ENCODE measurements at places on chromosomes 16 and 17.

GRCh38 chr16:66774981-66775380 is 23.6 kb upstream of the DYNC1LI2 start:
- no peak for DNase-seq

DNA sequence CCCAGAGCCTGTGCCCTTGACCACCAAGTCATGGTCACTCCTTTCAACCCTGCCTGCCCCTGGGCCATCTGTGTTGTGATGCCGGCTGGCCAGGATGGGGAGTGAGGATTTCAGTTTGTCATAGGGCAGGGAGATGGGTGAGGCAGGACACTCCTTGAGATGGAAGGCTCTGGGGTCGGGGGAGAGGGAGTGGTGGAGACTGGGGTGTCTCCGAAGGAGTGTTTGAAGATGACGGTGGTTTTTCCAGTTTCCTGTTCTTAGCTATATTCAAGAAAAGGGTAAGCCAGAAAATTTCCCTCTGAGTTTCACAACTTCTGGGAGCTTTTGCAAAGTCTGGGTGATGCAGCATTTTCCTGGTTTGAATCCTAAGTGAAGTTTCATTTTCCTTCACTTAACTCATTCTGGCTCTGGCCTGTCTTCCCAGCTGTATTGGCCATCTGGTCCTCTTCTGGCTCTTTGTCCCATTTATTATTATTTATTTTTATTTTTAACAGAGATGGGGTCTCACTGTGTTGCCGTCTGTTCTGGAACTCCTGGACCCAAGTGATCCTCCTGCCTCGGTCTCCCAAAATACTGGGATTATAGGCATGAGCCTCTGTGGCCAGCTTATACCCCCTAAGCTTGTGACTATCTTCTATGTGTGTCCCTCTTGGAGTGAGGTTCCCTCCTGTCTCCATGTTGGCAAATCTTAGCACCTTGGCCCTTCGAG is 27.7 kb downstream of the ABCC1 start:
- no peak for DNase-seq

DNA sequence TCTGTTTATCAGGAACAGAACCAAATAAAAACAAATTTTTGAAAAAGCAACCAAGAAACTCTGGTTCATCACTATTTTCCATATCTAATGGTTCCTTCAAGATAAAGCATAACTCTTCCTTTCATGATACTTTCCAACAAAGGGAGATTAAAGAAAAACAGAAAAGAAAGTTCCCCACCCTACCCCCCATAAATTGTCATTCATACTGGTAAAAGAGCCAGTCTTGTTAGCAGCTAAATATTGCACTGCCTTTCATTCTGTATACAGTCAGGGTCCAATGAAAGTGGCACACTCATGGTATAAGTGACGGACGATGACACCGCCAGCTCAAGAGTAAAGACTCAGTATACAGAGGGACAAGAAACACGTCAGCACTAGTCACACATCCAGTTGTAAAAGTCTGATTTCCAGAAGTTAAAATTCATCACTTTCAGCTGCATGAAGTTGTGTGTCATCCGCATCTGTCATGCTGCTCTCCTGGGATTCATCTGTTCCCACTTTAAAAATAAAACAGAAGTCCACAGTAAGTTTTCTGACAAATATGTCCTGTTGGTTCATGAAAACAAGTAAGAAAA is 68.5 kb downstream of the CDC27 start:
- DNase-seq: no peak

GRCh38 chr17:73952480-73953205 is 250.8 kb upstream of the RPL38 start:
- DNase-seq: peak; percentile 30

DNA sequence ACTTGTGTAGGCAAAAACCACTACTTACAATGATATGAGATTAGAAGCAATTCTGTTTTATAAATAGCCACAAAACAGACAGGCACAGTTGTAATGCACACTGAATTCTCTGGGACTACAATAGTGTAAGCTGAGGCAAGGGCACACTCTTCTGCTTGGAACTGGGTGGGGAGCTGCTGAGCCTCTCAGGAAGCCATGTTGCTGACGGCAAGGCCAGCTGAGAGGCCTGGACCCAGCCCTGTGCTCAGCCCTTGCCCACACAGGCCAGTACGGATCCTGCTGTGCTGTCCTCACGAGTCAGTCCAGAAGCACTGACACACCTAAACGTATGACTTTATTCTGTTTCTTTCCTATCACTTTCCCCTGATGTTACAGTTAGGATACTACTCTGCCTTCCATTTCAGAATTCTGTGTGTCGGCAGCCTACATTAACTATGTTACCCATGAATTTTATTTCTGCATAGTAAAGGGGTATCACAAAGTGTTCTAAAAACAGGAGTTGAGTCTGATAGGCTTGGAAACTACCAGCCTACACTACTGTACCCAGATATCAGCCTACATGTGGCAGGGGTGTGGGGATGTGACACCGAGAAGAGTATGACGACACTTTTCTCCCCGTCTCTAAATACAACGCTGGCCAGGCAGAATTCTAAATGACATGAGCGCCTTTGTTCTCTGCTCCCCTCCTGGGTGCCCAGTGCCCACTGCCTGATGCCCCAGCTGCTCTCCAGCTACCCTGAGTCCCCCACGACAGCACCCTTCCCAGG is 41.1 kb upstream of the FAAP100 start:
- DNase-seq: no peak

DNA sequence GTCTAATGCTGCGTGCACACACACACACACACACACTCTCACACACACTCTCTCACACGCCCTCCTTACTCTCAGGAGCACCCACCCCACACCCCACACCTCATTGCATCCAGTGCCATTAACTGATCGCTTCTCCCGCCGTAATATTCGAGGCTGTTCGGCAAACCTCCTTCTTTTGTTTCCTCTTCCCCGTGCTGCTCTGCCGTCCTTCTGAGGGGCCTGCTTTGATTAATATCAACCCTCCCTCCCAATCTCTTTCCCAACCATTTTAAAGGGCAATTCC is 156.2 kb upstream of the TNRC6C start:
- DNase-seq: no peak

DNA sequence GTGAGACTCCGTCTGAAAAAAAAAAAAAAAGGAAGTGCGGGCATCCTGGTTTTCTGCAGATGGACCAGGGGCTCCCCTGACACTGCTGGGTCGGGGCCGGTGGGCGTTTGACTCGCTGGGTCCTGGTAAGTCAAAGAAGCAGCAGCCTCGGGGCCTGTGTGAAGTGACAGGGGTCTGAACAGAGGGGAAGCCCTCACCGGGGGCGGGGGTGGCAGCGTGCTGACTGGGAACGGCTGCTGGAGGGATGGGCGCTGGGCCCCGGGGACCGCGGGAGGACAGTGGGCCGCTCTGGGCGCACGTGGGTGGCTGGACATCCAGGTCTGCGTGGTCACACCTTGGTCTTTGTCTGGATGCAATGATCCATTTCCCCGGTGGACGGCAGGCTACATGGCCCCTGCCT is 8.2 kb downstream of the GALNS start:
- no peak for DNase-seq

GRCh38 chr17:47611372-47612350 is 38.1 kb upstream of the KPNB1 start:
- DNase-seq: no peak

DNA sequence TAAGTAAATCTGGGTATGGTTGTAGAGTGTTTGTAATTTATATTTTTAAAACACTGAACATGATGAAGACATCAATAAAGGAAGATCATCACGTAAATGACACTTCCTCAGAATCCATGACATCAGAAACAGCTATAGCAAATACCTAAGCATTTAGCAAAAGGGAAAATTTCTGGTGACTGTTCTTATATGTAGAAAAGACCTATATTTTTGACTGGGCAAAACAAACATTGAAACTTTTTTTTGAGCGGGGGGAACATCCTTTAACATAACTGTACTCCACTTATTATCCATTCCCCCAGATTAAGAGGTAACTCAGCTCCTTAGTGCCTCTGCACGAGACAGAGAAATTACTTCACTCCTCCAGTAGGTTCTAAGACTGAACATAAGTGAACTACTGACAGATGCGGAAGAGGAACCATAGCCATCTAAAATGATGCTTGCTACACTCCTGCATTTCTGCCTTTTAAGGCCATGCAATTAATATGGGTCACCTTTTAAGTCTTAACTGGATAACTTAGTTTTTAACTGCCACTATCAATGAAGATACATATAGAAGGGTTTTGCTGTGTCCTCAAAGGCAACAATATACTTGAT is 9.4 kb downstream of the CRYBA1 start:
- DNase-seq: no peak

DNA sequence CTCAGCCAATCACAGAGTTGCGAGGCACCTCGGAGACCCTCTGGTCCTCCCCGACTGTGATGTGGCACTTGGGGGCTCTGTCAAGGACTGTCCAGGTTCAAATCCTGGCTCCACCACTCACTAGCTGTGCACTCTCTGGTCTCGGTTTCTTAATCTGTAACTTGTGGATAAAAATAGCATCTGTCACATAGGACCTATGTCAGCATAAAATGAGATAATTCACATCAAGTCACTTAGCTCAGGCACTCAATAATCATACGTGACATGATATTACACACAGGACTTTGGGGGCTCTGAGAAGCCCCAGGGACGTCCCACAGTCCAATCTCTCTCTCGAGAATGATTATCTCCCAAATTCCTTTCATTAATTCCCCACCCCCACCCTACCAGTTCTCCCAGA is 166.4 kb downstream of the COPRS start:
- no peak for DNase-seq

DNA sequence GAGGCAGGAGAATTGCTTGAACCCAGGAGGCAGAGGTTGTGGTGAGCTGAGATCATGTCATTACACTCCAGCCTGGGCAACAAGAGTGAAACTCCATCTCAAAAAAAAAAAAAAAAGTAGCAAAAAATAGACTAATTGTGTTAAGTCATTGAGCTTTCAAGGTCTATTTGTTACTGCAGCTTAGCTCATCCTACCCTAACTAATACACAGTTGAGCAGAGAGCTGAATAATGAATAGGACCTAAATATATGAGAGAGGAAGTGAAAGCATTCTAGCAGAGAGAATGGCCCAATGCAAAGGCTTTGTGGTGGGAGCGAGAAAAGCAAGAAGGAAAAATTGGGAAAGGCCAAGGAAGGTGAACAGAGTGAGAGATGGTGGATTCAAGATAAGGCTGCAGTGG is 128.3 kb downstream of the AXIN2 start:
- DNase-seq: no peak

DNA sequence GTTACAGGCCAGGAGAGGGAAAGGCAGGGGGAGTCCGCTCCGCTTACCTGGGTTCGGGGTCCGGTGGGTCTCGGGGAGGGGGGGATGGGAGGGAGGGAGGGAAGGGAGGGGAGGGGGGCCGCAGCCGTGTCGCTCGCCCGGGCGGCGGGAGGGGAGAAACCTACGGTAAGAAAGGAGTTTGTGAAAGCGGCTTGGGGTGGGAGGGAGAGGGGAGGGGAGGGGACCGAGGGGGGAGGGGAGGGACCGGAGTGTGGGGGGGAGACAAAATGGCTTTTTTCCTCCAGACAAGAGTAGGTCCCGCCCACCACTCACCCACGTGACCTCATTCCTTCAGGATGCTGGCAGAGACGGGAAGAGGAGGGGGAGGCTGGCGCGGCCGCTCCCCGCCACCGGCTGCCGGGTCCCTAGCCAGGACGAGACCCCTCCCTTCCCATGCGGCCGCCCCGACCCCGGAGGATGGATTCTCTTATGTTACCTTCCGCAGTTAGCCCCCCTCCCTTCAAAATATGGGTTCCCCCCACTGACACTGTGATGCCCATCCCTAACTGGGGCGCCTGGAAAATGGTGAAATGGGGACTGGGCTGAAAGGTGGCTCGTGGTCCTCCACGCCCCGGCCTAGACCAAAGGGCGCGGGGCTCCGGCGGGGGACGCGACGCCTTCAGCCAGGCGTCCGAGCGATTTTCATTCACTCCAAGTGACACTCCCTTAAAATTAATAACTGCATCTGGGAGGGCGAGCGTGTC is at the start of gene PCGF2:
TSS of gene PCGF2 (minus strand) at position 188 of the 743 bp plus-strand sequence. CDS start 7,934 bp downstream, outside the sequence.
- DNase-seq: no peak

DNA sequence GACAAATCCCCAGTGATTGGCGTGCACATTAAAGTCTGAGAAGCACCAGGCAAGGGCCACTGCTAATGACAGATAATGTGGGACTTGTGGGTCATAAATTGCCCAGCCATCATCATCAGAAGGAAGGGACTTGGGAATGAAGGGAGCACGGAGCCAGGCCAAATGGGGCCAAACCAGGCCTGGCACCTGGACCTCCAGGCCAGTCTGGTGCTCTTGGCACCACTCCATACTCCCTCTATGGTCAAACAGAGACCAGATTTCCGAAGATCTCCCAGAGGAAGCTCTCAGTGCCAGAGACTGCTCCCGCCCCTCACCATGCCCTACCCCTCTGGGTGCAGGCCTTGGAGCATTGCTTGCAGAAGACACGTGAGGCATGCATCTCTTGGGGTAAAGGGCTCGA is 142.2 kb downstream of the CCDC182 start:
- DNase-seq: no peak

- no peak for DNase-seq
These were observed 2.7 kb upstream of the LIMD2 start for GRCh38 chr17:63702721-63703015.

DNA sequence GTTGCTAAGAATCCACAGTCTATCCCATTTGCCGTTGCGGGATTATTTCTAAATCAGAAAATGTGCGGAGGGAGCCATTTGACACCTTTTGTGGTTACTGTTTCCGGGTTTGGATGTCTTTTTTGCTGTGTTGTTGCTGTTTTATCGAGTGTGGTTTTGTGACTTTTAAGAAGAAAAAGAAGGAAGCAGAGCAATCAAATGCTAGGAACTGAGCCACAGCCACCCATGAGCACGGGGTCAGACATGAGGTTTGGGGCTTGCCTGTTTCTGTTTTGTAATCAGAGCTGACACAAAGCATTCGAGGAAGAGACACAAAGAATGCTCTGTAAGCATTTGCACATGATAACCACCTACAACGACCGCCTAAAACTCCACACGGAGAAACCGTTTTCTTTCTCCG is 53.1 kb upstream of the CHMP6 start:
- no peak for DNase-seq

DNA sequence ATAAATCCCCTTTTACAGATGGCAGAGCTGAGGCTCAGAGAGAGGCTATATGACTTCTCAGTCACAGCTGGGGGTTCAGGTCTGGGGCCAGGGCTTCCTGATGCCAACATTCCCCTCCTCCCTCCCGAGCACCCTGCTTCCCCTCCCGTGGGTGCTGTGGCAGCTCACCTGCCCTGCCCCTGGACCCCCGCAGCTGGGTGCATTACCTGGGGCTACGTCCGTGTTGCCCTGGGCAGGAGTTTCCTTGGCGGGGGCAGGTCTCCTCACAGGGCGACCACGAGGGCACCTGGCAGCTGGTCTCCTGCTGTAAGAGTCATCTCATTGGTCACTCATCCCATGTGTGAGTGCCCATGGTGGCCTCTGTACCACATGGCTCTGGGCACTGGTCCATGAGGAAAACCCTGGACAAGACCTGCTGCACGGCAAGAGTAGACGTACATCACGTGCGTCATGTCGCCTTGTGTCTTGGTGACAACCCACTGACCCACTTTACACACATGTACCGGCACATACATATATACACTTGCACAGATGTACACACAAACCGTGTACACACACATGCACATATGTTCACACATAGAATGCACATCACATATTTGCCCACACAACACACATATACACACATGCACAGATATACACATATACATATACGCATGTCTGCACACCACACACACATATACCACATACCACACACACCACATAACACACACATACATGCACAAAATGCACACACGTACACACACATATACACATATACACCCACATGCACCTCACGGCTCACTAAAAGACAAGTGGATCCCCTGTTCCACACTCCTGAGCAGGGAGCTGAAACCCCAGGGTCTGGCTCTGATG is 134.0 kb downstream of the FOXL1 start:
- DNase-seq: no peak

All from stimulated activated CD4-positive, alpha-beta T cell treated with anti-CD3 and anti-CD28 coated beads, Interleukin-4, amount 100 ng/mL, for 48 hours (primary cell).